Activated CD4-positive, alpha-beta T cell treated with anti-CD3 and anti-CD28 coated beads, Interleukin-2, amount 50 U/mL, for 24 hours (primary cell): ENCODE measurements at places on chromosomes 2 and 18.

DNA sequence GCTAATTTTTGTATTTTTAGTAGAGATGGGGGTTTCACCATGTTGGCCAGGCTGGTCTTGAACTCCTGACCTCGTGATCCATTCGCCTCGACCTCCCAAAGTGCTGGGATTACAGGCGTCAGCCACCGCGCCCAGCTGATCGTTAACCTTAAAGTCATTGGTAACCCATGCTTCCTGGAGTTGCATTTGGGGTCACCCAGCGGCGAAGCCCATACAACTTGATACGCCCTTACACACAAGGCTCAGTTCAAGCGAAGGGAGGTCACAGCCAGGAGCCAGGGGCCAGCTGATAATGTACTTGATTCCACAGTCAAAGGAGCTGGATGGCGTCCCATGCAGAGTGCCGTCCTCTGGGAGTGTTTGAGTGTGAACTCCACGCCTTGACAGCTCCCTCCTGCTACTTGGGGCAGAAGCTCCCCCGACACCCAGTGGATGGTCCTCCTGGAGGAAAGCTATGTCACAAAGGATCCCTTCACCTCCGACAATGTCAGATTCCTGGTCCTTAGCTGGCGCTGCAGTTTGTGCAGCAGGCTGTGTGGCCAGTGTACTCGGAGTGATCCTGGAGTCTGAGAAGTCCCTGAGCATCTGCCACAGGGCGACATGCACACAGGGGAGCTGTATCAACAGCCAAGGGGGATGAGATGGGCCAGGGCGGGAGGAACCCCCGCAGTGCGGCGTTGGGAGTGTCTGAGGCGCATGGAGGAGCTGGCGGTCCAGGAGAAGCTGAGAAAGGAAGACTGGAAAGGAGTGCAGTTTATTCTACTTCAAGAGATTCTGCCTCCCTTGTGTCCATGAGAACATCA is 7.9 kb downstream of the CLHC1 start:
- no peak for DNase-seq

GRCh38 chr2:100216015-100216414 is 73.6 kb upstream of the AFF3 start:
- DNase-seq: no peak

DNA sequence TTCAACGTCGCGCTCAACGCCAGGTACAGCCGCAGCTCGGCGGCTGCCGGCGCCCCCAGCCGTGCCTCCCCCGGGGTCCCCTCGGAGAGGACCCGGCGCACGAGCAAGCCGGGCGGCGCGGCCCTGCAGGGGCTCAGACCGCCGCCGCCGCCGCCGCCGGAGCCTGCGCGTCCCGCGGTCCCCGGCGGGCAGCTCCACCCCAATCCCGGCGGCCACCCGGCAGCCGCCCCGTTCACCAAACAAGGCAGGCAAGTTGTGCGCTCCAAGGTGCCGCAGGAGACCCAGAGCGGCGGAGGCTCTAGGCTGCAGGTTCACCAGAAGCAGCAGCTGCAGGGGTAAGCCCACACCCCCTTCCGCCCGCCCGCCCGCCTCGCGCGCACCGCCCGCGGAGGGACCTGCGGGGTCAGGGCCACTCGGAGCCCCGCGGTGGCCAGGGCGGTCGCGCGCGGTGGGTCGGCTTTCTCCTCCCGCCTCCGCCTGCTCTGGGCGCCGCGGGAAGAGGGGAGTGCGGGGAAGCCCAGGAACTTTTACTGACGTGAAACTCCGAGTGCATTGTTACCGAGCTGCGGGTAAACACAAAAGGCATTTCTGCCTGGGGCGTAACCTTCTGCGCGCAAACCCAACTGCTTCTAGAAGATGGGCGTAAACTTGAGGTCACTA is 861 bp downstream of the LTBP1 start:
- DNase-seq: no peak

DNA sequence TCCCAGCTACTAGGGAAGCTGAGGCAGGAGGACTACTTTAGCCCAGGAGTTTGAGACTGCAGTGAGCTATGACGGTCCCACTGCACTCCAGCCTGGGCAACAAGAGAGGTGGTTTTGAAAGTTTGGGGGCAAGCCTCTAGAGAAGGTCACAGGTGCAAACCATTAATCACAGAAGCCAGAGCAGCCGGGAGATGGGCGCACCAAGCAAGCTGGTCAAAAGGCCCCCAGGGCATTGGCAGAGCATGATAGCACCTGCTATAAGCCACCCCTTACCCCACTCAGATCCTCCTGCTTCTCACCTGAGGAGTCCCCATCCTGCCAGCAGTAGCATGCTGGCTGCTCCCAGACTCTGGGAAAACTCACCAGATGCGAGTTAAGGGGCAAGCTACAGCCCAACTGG is 116.1 kb upstream of the RAB12 start:
- no peak for DNase-seq

GRCh38 chr2:236464140-236464539 is 105.5 kb upstream of the ACKR3 start:
- DNase-seq: no peak
